ENCODE measurements at places on chromosomes 12 and 14. TPM values are rescaled to one million over a fixed set of nuclear protein-coding genes. Genes with fewer than 3 reads are reported as not detected.

DNA sequence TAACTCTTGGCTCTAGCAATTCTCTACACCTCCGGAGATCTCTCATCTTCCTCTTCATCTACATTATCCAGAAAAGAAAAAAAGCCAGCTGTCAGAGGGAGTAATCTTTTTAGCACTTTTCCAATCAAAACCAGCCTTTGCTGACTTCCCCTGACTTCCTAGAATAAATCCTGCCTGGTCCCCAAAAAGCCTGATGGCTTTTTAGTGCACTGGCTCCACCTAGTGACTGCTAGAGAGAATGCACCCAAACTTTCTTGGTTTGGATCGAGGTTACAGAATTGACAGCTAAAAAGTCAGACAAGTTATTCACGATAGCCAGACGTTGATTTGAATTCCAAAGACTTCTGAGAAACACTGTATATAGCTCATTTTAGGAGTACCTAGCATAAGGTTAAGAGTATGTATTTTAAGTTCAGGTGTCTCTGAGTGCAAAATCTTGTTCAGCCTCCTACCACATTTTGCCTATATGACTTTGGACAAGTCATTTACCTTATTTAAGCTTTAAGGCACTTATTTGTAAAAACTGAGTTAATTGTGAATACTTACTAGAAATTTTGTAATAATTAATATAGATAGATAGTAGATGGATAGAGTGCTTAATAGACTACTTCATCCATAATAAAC lies 185.7 kb upstream of the GRIN2B start:
- peak; percentile 89 for DNase-seq

- DNase-seq = no peak
These were observed 184.7 kb upstream of the GARIN2 start for GRCh38 chr14:67004521-67004920.

GRCh38 chr14:68860771-68861170 lies 67.9 kb upstream of the ZFP36L1 start:
- DNase-seq = no peak

DNA sequence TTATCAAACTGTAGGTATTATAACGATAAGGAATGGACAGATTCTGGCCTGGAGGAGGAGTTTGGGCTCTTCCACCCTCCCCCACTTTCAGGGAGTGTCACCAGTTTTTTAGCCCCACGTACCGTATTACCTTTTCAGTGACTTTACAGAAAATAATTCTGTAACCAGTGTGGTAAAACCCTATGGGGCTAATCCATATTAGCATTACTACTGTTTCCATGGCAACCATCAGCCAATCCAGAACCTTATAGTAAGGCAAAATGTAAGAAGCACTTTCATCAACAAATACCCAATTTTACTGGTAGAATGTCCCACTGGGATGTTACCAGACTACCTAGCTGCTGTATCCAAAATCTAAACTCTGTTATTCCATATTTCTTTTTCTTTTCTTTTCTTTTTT lies 50.7 kb downstream of the BICDL1 start:
- DNase-seq = no peak

DNA sequence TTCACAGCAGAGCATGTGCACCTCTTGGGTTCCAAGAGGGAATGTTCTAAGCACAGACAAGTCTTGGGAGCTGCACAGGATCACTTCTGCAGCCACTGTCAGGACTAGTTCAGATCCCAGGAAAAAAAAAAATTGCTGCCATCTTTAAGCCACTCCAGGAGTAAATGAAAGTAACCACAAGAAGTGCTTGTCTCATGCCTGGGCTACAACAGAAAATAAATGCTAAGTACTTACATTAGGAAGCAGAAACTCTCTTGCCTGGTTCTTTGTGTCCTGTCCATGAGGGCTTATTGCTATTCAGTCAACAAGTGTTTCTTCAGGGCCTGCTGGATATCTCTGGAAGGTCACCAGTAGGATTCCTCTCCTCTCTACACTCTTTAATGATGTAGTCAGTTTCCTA lies 176.1 kb downstream of the KTN1 start:
- DNase-seq = no peak

DNA sequence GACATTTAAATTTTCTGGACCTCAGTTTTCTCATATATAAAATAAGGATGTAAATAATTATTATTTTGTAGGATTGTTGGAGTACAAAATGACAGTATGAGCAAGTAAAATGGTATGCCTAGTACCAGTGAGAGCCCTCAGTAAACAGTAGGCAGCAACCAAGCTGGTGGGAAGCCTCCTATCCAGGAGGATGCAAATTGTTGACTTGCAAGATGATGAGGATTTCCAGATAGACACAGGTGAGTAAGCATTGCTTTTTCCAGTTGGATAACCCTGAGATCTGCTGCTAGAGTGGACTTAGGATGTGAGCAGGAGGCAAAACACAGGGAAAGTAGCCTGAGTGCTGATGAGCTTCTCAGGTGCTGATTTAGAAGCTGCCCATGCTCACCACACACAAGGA lies 28.2 kb upstream of the AMIGO2 start:
- no peak for DNase-seq

- peak; percentile 96 for DNase-seq
These were observed 3.9 kb upstream of the LRP1 start for GRCh38 chr12:57124261-57124877.

- no peak for DNase-seq
These were observed 30.3 kb upstream of the IFNG start for GRCh38 chr12:68189821-68190242.

GRCh38 chr12:93127107-93127560 lies 198.0 kb upstream of the EEA1 start:
- no peak for DNase-seq

GRCh38 chr12:98591209-98591608 lies 2.3 kb upstream of the SLC25A3 start:
- peak; percentile 49 for DNase-seq

DNA sequence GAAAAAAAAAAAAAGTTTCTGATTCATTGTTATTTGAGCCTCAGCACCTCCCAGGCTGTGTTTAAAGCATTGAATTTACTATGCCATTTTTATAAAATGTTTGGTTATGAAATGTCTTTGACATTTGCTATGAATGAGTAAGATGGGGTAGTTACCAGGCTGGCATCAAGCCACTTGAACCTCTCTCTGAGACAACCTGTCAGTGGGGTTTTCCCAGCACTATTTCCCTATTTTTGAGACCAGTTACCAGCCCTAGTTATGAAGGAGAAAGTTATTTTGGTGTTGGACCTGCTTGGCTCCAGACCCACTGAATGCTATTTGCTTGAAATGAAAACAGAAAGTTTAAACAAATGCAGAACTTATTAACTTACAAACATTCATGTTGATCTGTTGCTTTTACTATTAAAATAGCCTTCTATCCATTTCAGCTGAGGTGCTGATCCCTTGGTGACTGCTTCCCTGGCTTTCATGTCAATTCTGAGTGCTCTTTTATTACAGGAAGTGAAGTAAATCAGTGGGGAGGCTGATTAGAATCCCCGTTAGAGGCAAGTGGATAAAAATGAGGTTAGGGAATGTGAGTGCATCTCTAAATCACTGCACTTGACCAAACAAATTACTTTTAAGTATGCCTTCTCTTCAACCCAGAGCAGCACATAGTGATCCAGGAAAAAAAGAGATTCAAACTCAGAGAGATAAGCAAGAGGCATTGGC lies 37.8 kb downstream of the LLPH start:
- DNase-seq = no peak

DNA sequence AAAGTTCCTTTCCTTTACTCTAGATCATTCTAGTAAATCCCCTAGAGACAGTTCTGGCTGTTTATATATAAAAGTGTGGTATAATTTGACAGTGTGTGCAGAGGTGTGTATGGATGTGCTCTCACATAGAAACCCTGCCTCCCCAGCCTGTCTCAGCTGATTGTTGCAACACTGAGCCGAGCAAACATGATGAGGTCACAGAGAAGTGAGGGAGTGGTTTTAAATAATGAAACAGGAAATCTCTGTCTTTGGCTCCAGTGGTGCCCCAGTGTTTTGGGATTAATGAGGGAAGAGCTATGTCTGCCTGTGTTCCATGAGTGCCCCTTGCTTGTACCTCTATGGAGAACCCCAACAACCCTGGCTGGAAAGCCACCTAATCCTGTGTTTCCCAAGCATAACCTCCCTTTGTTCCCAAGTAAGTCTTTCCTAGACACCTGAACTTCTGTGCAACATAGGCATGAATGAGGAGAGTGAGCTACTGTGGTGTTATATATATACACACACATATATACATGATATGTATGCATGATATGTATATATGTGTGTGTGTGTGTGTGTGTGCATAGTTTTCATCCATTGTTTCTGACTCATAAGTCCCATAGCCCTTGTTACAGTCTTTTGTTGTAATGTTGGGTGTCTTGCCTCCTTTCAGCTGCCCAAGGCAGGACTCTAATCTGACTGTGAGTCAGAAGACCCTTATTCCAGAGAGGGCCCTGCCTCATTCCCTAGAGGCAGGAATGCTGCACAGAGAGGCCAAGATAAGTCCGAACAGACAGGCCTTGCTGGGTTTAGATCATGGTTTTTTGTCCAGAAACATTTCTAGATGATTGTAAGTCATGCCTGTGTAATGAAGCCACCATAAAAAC lies 18.0 kb downstream of the TRAF3 start:
- DNase-seq = no peak

GRCh38 chr12:28543021-28543890 lies 353.0 kb downstream of the CCDC91 start:
- DNase-seq = no peak

DNA sequence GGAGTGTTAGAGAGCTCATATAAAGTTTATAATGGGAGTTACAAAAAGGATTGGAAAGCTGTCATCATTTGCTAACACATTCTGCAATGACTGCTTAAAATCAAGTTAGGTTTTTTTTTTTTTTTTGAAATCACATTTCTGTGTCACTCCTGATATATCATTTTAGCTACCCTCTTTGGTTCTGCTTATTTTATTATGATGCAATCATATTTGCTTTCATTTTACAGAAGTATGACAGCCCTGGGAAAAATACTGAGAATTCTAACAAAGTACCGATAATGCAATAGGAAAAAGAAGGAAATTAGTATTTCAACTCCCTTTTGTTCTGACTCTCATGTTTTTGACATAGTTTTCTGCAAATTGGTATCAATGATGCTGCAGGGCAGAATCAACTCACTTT lies 71.6 kb upstream of the MDGA2 start:
- DNase-seq = no peak

GRCh38 chr14:59849411-59850130 lies 21.0 kb downstream of the RTN1 start:
- DNase-seq = no peak

DNA sequence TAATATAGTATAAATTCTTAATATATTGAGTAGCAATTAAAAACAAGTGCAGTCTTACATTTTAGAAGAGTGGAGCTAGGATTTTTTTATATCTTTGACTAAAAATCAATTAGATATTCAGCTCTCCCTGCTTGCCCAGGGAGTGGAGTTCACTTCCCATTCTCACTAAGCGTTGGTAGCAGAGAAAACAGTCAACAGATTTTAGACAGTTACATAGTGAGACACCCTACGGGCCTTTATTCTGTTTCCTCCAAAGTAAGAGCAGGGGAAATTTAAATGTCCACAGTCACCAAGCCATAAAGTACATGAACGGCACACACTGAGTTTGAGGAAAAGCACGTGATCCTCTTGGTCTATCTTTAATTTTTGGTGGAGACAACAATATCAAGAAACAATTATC lies 131.6 kb upstream of the PLEKHG7 start:
- no peak for DNase-seq

GRCh38 chr12:1581973-1582708 lies 12.2 kb downstream of the FBXL14 start:
- DNase-seq = no peak

DNA sequence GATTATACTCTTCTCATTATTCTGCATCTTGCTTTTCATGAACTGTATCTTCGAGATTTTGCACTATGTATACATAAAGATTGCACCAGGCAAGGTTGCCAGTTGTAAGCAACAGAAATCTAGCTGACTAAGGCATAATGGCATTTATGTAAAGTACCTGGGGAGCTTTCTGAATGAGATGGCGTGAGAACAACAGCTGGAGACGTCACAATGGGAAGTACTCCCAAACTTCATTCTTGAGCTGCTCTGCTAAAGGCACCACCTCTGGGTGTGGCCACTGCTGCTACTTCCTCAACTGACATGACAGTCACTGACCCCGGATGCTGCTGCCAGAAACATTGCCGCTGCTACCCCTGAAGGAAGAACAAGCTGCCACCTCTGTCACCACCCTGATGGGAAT lies 220.7 kb downstream of the NOVA1 start:
- DNase-seq = peak; percentile 63

DNA sequence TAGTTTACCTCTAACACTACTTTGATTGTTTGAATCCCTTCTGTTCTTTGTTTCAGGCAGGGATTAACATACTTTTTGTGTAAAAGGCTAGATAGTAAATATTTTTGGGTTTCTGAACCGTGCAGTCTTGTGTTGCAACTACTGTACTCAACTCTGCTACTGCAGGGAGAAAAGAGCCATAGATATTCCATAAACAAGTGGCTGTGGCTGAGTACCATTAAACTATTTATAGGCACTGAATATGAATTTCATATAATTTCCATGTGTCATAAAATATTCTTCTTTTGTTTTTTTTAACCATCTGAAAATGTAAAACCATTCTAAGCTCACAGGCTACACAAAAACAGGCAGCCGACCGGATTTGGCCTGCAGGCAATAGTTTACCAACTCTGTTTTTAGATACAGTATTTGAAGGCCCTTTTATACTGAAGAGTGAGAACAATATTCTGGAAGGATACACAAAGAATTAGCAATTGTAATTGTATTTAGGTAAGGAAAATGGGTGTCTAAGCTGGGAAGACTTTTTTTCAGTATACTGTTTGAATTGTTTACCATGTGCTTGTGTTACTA lies 15.7 kb downstream of the NR1H4 start:
- DNase-seq = no peak

DNA sequence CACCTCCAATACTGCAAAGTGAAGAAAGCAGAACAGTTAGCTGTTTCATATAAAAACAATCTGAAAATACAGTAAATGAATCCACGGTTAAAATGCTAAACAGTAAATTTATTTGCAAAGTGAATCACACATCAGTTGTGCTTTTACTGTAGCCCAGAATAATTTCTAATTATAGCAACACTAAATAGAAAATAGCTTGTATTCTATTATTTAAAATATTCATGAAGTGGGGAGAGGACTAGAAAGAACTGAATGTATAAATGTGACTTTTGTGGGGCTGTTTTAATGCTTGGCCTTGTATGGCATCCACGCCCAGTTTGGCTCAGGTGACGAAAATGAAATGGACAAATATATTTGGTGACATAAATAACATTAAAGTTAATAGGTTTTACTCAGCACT lies 148.2 kb downstream of the ATP23 start:
- no peak for DNase-seq

- DNase-seq = no peak
These were observed 15.4 kb upstream of the DYRK2 start for GRCh38 chr12:67633024-67633610.

LMNTD1 gene
- total RNA-seq = 53.2 TPM

GLS2 gene
- 1.5 TPM for total RNA-seq

AMIGO2 gene
- total RNA-seq = 5.7 TPM

BTG1 gene
- 37.1 TPM for total RNA-seq

DNAH10 gene
- 0.54 TPM for total RNA-seq

SLC16A7 gene
- 4.1 TPM for total RNA-seq

FERMT2 gene
- 390 TPM for total RNA-seq

SERPINA3 gene
- total RNA-seq = not detected

OR10G2 gene
- total RNA-seq = not detected

USP44 gene
- total RNA-seq = 8.7 TPM
